Stimulated activated naive CD4-positive, alpha-beta T cell treated with Interleukin-2 at 50 U/mL for 16 hours (primary cell): ENCODE measurements at places on chromosomes 2 and 18.

GRCh38 chr18:57154191-57154830 lies 7.4 kb downstream of the BOD1L2 start:
- no peak for DNase-seq

DNA sequence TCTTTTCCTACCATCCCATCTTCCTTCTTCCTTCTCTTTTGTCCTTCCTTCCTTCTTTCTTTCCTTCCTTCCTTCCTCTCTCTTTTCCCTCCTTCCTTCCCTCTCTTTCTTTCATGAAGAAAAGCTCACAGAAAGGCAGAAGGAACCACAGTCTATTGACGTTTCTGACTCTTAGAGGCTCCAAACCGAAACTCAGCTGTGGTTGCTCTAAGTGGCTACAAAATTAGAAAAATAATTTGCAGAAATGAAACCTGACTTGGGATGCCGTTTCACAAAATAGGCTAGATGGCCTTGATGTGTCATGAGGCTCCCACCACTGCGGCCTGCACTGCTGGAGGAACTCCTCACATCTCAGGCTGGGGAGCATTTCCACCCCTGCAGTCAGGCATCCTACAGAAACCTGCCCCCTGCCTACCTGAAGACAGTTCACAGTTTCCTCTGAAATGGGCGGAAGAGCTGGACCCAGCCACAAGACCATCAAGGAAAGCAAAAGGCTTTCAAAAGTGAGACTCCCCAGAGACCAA lies 165.6 kb downstream of the SMAD7 start:
- DNase-seq: peak; percentile 14

GRCh38 chr2:54853616-54854310 lies 130.3 kb downstream of the EML6 start:
- no peak for DNase-seq

DNA sequence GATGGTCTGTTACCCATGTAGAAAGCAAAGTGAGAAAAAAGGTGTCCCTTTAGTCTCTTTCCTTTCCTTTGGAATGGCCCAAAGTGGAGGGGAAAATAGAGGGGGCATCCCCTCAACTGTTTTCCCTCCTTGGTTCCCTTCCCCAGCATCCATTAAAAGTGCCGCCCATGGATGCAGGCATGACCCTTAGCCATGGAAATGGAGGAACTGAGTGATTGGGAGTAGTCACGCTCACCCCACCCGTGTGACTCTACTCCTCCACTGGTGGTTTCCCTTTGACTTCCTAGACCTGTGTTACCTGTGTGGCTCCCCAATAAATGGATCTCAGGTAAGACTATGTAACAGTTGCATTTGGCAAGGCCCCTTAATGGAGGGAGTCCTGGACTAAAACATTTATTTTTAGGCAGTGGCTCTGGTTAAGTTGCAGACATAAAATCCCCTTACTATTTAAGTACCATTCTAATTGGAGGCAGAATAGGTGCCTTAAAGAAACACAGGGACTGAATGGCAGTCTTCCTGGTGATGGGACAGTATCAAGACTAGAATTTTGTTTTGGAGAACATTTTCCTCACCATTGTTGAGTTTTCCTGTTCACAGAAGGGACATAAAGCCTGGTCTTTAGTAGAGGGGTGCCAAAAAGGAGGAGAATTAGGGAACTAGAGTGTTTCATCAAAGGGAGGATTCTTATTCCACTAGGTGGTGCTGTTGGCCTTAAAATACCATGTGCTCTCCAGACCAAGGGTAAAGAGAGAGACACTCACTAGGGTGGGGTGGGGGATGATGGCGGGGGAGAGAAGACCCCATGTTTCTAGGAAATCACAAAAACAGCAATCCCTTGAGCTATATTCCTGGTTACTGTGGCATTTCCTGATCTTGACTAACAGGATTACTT lies 25.7 kb upstream of the PLA2R1 start:
- DNase-seq: no peak

DNA sequence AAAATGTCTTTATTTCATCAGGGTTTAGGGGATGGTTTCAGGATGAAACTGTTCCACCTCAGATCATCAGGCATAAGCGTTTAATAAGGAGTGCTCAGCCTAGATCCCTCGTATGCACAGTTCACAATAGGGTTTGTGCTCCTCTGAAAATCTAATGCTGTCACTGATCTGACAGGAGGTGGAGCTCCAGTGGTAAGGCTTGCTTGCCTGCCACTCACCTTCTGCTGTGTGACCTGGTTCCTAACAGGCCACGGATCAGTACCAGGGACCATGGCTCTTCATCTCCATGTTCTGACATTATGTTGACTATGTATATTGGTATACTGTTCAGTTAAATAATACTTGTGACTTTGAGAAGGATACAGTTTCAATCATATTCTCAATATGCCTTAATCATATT lies 41.6 kb downstream of the PPIG start:
- no peak for DNase-seq

GRCh38 chr2:232649033-232649432 lies 15.6 kb downstream of the EFHD1 start:
- DNase-seq: no peak

GRCh38 chr2:24749069-24749691 lies 44.0 kb downstream of the PTRHD1 start:
- no peak for DNase-seq
